ENCODE measurements at places on chromosomes 1 and 21. TPM values are rescaled to one million over a fixed set of nuclear protein-coding genes. Genes with fewer than 3 reads are reported as not detected.

TTC39A gene
- total RNA-seq = 42.1 TPM

LRRC7 gene
- not detected for total RNA-seq

OR11L1 gene
- not detected for total RNA-seq

LCE1C gene
- total RNA-seq = not detected

GNAT2 gene
- not detected for total RNA-seq

DNA sequence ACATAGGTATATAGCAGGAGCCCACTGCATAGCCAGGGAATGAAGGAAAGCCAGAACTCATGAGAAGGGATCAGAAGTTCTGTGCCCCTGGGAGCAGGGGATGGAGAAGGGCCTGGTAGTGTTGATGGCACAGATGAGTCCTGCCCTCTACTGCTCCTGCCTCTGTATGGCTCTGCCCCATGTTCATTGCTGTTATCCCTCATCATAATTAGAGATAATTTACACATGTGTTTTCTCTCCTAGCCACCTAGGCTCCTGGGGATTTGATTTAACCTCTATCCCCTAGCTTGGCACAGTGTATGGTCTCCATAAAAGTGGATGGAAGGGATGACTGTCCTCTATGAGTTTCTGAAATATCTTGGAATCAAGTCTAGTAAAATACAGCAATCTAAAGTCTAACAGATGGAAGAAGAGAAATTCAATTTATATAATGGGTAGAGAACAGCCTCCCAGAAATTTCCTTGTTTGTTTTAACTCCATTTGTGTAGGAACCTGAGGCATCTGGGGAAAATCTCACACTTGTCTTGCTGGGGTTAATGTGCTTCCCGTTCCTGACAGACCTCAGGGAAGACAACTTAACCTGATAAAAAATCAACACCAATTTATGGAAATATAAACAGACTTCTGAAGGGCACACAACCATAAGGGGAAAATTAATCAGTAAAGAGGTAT lies 393.8 kb downstream of the HHAT start:
- no peak for DNase-seq
- H3K27me3 ChIP-seq = no peaks in the 10 kb centered on the region
- H3K4me1 ChIP-seq = no peaks in the 10 kb centered on the region

DNA sequence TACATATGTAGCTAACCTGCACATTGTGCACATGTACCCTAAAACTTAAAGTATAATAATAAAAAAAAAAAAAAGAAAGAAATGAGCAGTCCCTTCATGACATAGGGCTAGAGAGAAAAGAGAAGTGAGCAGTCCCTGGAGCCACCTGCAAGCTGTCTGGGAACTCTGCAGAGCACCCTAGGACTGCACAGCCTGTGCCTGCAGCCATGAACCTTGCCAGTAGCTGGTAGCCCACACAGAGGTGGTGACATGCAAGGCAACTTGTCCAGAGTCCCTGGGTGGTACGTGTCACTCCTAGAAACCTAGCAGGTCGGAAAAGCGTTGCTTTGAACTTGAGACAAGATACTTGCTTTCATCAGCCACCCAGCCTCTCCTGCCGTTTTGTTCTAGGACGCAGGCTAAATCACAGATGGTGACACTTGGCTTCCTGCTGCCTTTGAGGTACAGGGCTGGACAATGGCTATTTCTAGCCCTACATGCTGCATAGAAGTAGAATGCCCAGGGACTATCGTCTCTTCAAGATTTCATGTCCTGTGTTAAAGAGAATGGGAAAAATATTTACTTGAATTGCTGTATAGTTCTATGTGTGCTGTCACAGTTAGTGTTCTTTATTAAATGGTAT lies 260.9 kb downstream of the LTN1 start:
- no peaks in the 10 kb centered on the region for H3K27me3 ChIP-seq
- no peak for DNase-seq
- H3K4me1 ChIP-seq = no peaks in the 10 kb centered on the region
- H3K4me3 ChIP-seq = no peak overlapping the region

GRCh38 chr1:32508761-32509160 lies 30.5 kb upstream of the ZBTB8A start:
- no peak for DNase-seq
- no peak overlapping the region for H3K4me3 ChIP-seq
- no peaks in the 10 kb centered on the region for H3K36me3 ChIP-seq
- no peak overlapping the region for H3K27ac ChIP-seq
- no peaks in the 10 kb centered on the region for H3K4me1 ChIP-seq

GRCh38 chr1:48725341-48726046 lies 51.2 kb downstream of the BEND5 start:
- no peak overlapping the region for H3K27ac ChIP-seq
- no peaks in the 10 kb centered on the region for H3K27me3 ChIP-seq
- H3K36me3 ChIP-seq = no peaks in the 10 kb centered on the region
- no peak for DNase-seq

DNA sequence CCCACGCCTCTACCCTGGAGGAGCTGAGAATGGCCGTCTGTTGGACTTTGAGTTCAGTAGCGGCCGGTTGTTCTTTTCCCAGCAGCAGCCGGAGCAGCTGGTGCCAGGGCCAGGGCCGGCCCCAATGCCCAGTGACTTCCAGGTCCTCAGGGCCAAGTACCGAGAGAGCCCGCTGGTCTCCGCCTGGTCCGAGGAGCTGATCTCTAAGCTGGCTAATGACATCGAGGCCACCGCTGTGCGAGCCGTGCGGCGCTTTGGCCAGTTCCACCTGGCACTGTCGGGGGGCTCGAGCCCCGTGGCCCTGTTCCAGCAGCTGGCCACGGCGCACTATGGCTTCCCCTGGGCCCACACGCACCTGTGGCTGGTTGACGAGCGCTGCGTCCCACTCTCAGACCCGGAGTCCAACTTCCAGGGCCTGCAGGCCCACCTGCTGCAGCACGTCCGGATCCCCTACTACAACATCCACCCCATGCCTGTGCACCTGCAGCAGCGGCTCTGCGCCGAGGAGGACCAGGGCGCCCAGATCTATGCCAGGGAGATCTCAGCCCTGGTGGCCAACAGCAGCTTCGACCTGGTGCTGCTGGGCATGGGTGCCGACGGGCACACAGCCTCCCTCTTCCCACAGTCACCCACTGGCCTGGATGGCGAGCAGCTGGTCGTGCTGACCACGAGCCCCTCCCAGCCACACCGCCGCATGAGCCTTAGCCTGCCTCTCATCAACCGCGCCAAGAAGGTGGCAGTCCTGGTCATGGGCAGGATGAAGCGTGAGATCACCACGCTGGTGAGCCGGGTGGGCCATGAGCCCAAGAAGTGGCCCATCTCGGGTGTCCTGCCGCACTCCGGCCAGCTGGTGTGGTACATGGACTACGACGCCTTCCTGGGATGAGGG lies 28.5 kb upstream of the SPSB1 start:
- no peak overlapping the region for H3K4me3 ChIP-seq
- H3K27ac ChIP-seq = no peak overlapping the region
- no peak for DNase-seq

GRCh38 chr1:96524100-96524499 lies 197.5 kb upstream of the PTBP2 start:
- no peaks in the 10 kb centered on the region for H3K27me3 ChIP-seq
- H3K4me1 ChIP-seq = no peaks in the 10 kb centered on the region
- H3K27ac ChIP-seq = no peak overlapping the region
- DNase-seq = no peak
- H3K36me3 ChIP-seq = no peaks in the 10 kb centered on the region

GRCh38 chr1:28110555-28110954 lies 22.1 kb upstream of the EYA3 start:
- no peaks in the 10 kb centered on the region for H3K36me3 ChIP-seq
- peaks cover 8% of the 10 kb centered on the region for H3K4me1 ChIP-seq
- H3K27ac ChIP-seq = peak overlapping the region; percentile 72
- no peaks in the 10 kb centered on the region for H3K27me3 ChIP-seq
- no peak for DNase-seq

DNA sequence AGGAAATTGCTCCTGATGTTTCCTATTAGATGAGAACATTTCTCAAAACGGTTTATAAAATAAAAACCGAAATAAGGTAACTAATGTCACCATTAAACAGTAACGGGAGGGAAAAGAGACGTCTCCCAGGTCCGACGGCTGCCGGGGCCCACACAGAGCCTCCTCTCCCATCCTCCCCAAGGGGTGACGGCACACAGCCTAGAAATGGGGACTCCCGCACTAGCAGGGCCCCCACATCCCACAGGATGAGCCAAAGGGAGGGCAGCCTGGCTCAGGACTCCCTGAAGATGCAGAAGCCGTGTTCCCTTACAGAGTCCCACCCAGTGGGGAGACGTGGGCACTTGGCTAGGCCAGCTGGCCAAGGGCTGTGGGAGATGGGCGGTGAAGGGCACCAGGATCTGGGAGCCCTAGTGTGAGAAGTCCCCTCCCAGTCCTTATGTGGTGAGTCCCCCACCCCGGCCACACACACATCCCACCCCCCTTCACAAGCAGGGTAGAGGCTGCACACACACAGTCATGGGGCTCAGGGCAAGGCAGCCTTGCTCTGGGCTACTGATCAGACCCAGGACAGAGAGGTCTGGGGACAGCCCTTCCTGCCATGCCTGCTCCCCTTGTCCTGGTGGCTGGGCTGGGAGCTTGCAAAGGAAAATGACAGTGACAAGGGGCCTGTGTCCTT lies 3.3 kb downstream of the KRTAP10-3 start:
- no peaks in the 10 kb centered on the region for H3K36me3 ChIP-seq
- no peak overlapping the region for H3K27ac ChIP-seq
- DNase-seq = peak; percentile 50
- H3K27me3 ChIP-seq = peaks cover 9% of the 10 kb centered on the region

- no peak overlapping the region for H3K4me3 ChIP-seq
- no peaks in the 10 kb centered on the region for H3K36me3 ChIP-seq
- peaks cover 14% of the 10 kb centered on the region for H3K4me1 ChIP-seq
- no peaks in the 10 kb centered on the region for H3K27me3 ChIP-seq
Measured at GRCh38 chr1:51317798-51318197, 12.6 kb downstream of the TTC39A start.

- no peak overlapping the region for H3K27ac ChIP-seq
- H3K4me1 ChIP-seq = peaks cover 39% of the 10 kb centered on the region
- no peak overlapping the region for H3K4me3 ChIP-seq
- H3K27me3 ChIP-seq = no peaks in the 10 kb centered on the region
- peaks cover 20% of the 10 kb centered on the region for H3K36me3 ChIP-seq
Measured at GRCh38 chr1:219179293-219179692, 5.6 kb downstream of the LYPLAL1 start.

- no peaks in the 10 kb centered on the region for H3K27me3 ChIP-seq
- DNase-seq = no peak
- no peak overlapping the region for H3K27ac ChIP-seq
- H3K36me3 ChIP-seq = peaks cover 28% of the 10 kb centered on the region
- H3K4me1 ChIP-seq = peaks cover 13% of the 10 kb centered on the region
Measured at GRCh38 chr1:25989440-25990234, 8.2 kb downstream of the PAFAH2 start.

DNA sequence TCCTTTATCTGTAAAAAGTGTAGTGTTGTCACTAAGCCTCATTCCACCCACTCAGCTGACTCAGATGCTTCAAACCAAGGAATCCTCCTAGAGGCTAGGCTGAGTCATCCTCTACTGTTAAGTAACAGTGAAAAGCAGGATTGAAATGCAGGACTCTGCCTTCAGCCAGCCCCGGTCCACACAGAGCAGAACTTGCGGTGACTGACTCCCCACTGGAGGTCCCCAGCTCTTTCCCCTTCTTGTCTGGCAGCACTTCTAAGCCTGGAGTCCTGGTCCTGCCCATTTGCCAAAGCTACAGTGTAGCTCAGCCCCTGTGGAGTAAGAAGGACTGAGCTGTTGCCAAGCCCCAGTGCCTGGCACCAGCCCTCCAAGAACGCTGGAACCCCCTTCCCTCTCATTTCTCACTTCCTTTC lies 1.7 kb downstream of the RAB7B start:
- DNase-seq = peak; percentile 72
- peaks cover 19% of the 10 kb centered on the region for H3K4me1 ChIP-seq
- no peaks in the 10 kb centered on the region for H3K36me3 ChIP-seq
- peak overlapping the region; percentile 5 for H3K4me3 ChIP-seq

- H3K4me1 ChIP-seq = peaks cover 8% of the 10 kb centered on the region
- H3K4me3 ChIP-seq = no peak overlapping the region
- H3K27me3 ChIP-seq = peaks cover 4% of the 10 kb centered on the region
- H3K36me3 ChIP-seq = peaks cover 8% of the 10 kb centered on the region
Measured at GRCh38 chr1:198699167-198700015, 60.6 kb downstream of the PTPRC start.

- no peaks in the 10 kb centered on the region for H3K36me3 ChIP-seq
- no peak overlapping the region for H3K4me3 ChIP-seq
- H3K27me3 ChIP-seq = no peaks in the 10 kb centered on the region
- no peak overlapping the region for H3K27ac ChIP-seq
- H3K4me1 ChIP-seq = no peaks in the 10 kb centered on the region
Measured at GRCh38 chr1:88079036-88079435, 605.0 kb upstream of the PKN2 start.

GRCh38 chr1:58539553-58539952 lies 7.0 kb downstream of the OMA1 start:
- no peak for DNase-seq
- H3K4me1 ChIP-seq = no peaks in the 10 kb centered on the region
- H3K36me3 ChIP-seq = no peaks in the 10 kb centered on the region
- no peak overlapping the region for H3K27ac ChIP-seq
- H3K27me3 ChIP-seq = no peaks in the 10 kb centered on the region
- H3K4me3 ChIP-seq = no peak overlapping the region

DNA sequence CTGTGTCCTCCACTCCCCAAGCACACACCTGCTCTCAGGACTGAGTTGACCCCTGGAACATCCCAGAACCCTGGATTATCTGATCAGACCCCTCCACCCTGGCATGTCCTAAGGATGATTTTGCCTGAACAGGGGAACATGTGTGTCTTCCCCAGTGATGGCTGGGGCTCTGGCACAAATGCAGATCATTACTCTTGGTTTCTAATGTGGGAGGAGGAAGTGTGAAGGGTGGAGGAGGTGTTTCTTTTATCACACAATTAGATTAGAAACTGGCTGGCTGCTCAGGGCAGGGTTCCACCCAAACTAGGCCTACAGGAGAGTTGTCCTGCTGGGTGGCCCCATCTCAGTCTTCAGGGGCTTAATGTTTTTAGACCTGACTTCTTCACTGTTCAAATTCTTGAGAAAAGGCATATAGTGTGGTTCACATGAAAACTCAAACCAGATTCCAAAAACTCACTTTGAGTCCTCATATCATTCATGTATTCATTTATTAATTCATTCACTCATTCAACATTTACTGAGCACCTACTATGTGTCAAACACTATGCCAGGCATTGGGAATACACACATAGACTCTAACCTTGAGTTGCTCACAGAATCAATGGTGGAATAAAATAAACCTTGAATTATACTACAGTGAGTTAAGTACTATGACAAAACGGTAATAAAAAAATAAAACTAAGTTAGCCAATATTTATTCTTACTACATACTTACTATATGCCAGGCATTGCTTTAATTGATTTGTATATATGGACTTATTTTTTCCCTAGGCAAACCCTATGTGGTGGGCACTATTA lies 221.8 kb upstream of the JUN start:
- no peaks in the 10 kb centered on the region for H3K36me3 ChIP-seq
- H3K4me3 ChIP-seq = no peak overlapping the region
- DNase-seq = no peak
- H3K27me3 ChIP-seq = no peaks in the 10 kb centered on the region
- no peak overlapping the region for H3K27ac ChIP-seq

- no peaks in the 10 kb centered on the region for H3K27me3 ChIP-seq
- H3K4me3 ChIP-seq = no peak overlapping the region
- no peaks in the 10 kb centered on the region for H3K4me1 ChIP-seq
- DNase-seq = no peak
Measured at GRCh38 chr1:59485949-59486348, 189.1 kb downstream of the FGGY start.

All from upper lobe of right lung (tissue), 1 donor.